Fibroblast of the aortic adventitia (primary cell): ENCODE measurements at places on chromosomes 7 and 10. TPM values are rescaled to one million over a fixed set of nuclear protein-coding genes. Genes with fewer than 3 reads are reported as not detected.

Gene RAB19
- total RNA-seq, result not detected in 2 replicates

Gene FAM25A
- not detected in 2 replicates for total RNA-seq

Gene CRPPA
- 2.5 and 3.2 TPM in 2 replicates for total RNA-seq

Gene LRRC17
- total RNA-seq, result 95.6 and 131 TPM in 2 replicates

Gene SORBS1
- 0.36 and 0.74 TPM in 2 replicates for total RNA-seq

Gene NRCAM
- 2.3 and 5.4 TPM in 2 replicates for total RNA-seq

Gene C10orf88
- 5.9 and 7.8 TPM in 2 replicates for total RNA-seq

Gene RHOBTB1
- 15.8 and 27.0 TPM in 2 replicates for total RNA-seq

Gene HTR5A
- not detected in 2 replicates for total RNA-seq

Gene HOXA3
- total RNA-seq, result 1.2 and 3.5 TPM in 2 replicates

Gene SLC26A3
- total RNA-seq, result not detected in 2 replicates

Gene PBLD
- 6.6 and 10.8 TPM in 2 replicates for total RNA-seq

Gene CTNNA3
- total RNA-seq, result not detected in 2 replicates

Gene ZNF503
- total RNA-seq, result 21.7 and 29.8 TPM in 2 replicates

Gene FUOM
- 4.0 and 16.9 TPM in 2 replicates for total RNA-seq

Gene ADCY1
- 0.25 and 0.72 TPM in 2 replicates for total RNA-seq

Gene MSS51
- total RNA-seq, result 2.5 and 3.8 TPM in 2 replicates

Gene LBX1
- total RNA-seq, result 0.08 TPM in 1 of 2 replicates, not detected in the other

Gene TRPV6
- total RNA-seq, result 0.08 TPM in 1 of 2 replicates, not detected in the other

Gene MOGAT3
- not detected in 2 replicates for total RNA-seq

Gene CLEC2L
- total RNA-seq, result not detected in 2 replicates

Gene SPDYE1
- not detected in 2 replicates for total RNA-seq

Gene SRRM3
- total RNA-seq, result 0.18 and 1.3 TPM in 2 replicates

Gene TAS2R4
- total RNA-seq, result 2.3 and 4.5 TPM in 2 replicates

Gene VSIR
- 16.9 and 20.6 TPM in 2 replicates for total RNA-seq

Gene PPP1R3A
- not detected in 2 replicates for total RNA-seq

Gene CDHR1
- not detected in 2 replicates for total RNA-seq

Gene HOXA2
- total RNA-seq, result 0.16 and 3.6 TPM in 2 replicates

Gene PAPSS2
- total RNA-seq, result 26.2 and 96.9 TPM in 2 replicates

Gene RBP4
- total RNA-seq, result 1.9 and 2.5 TPM in 2 replicates

Gene ZCWPW1
- total RNA-seq, result 2.4 and 3.0 TPM in 2 replicates

Gene GRID1
- not detected in 2 replicates for total RNA-seq

Gene INSYN2A
- total RNA-seq, result 0.27 TPM in 1 of 2 replicates, not detected in the other

Gene SORCS1
- total RNA-seq, result not detected in 2 replicates

Gene SLC35G1
- 3.8 and 6.2 TPM in 2 replicates for total RNA-seq

Gene OR6V1
- not detected in 2 replicates for total RNA-seq

Gene TMEM176B
- total RNA-seq, result 1.9 TPM in 1 of 2 replicates, not detected in the other

Gene MCM10
- total RNA-seq, result 19.5 TPM in 1 of 2 replicates, not detected in the other

Gene HTRA1
- 55.5 and 156 TPM in 2 replicates for total RNA-seq

Gene HABP2
- not detected in 2 replicates for total RNA-seq

Gene PPIA
- total RNA-seq, result 1,562 and 2,915 TPM in 2 replicates

Gene ZYX
- 41.6 and 48.4 TPM in 2 replicates for total RNA-seq

Gene TBXAS1
- 2.4 and 2.6 TPM in 2 replicates for total RNA-seq

Gene ADCYAP1R1
- not detected in 2 replicates for total RNA-seq

Gene PRTFDC1
- 34.4 and 39.6 TPM in 2 replicates for total RNA-seq

Gene GCK
- 0.36 TPM in 1 of 2 replicates, not detected in the other for total RNA-seq

Gene TLX1
- total RNA-seq, result 0.16 TPM in 1 of 2 replicates, not detected in the other

Gene C10orf53
- not detected in 2 replicates for total RNA-seq

Gene CCL24
- total RNA-seq, result not detected in 2 replicates

Gene STEAP1
- 23.5 and 83.4 TPM in 2 replicates for total RNA-seq

Gene RNF32
- 0.54 and 1.9 TPM in 2 replicates for total RNA-seq

Gene CDCA7L
- total RNA-seq, result 39.1 and 116 TPM in 2 replicates

Gene AGAP4
- 2.9 and 3.5 TPM in 2 replicates for total RNA-seq

Gene HOXA9
- not detected in 2 replicates for total RNA-seq

Gene CDNF
- 1.2 and 2.4 TPM in 2 replicates for total RNA-seq

Gene GDF2
- not detected in 2 replicates for total RNA-seq
